ENCODE measurements at places on chromosomes 13 and 19. TPM values are rescaled to one million over a fixed set of nuclear protein-coding genes. Genes with fewer than 3 reads are reported as not detected.

GRCh38 chr13:109704771-109705635, 81.4 kb downstream of the IRS2 start:
- H3K4me1 ChIP-seq, result peaks cover 33% of the 10 kb centered on the region
- H3K27ac ChIP-seq, result no peak overlapping the region
- H3K36me3 ChIP-seq, result no peaks in the 10 kb centered on the region
- H3K27me3 ChIP-seq, result no peaks in the 10 kb centered on the region
- H3K4me3 ChIP-seq, result no peak overlapping the region

GRCh38 chr13:72586518-72586917, 140.9 kb downstream of the MZT1 start:
- H3K4me3 ChIP-seq, result no peak overlapping the region
- H3K27ac ChIP-seq, result no peak overlapping the region
- H3K36me3 ChIP-seq, result no peaks in the 10 kb centered on the region
- no peak for DNase-seq

GRCh38 chr19:21383980-21384582, 12.9 kb upstream of the ZNF493 start:
- H3K4me1 ChIP-seq, result no peaks in the 10 kb centered on the region
- no peak overlapping the region for H3K27ac ChIP-seq
- no peaks in the 10 kb centered on the region for H3K27me3 ChIP-seq
- no peak overlapping the region for H3K4me3 ChIP-seq

GRCh38 chr19:11970174-11970573, 5.3 kb downstream of the ZNF763 start:
- no peaks in the 10 kb centered on the region for H3K4me1 ChIP-seq
- H3K27ac ChIP-seq, result no peak overlapping the region
- no peaks in the 10 kb centered on the region for H3K36me3 ChIP-seq
- DNase-seq, result no peak
- H3K4me3 ChIP-seq, result no peak overlapping the region
- H3K27me3 ChIP-seq, result no peaks in the 10 kb centered on the region

GRCh38 chr13:94674609-94675348, 37.6 kb downstream of the SOX21 start:
- H3K27me3 ChIP-seq, result peaks cover 9% of the 10 kb centered on the region
- H3K27ac ChIP-seq, result no peak overlapping the region
- DNase-seq, result peak; percentile 67
- H3K36me3 ChIP-seq, result no peaks in the 10 kb centered on the region

GRCh38 chr19:28247243-28247642, 965.7 kb downstream of the UQCRFS1 start:
- H3K27me3 ChIP-seq, result no peaks in the 10 kb centered on the region
- no peak overlapping the region for H3K4me3 ChIP-seq
- H3K27ac ChIP-seq, result no peak overlapping the region
- H3K36me3 ChIP-seq, result no peaks in the 10 kb centered on the region
- no peaks in the 10 kb centered on the region for H3K4me1 ChIP-seq

- H3K27ac ChIP-seq, result peak overlapping the region; percentile 61
- peak; percentile 74 for DNase-seq
Measured at GRCh38 chr19:14089662-14090508, 666 bp downstream of the SAMD1 start.

- no peak within 1 kb of the TSS for H3K27ac ChIP-seq
- no peaks in the 10 kb centered on the region for H3K4me1 ChIP-seq
- DNase-seq, result no peak
- H3K27me3 ChIP-seq, result no peaks in the 10 kb centered on the region
- peaks cover 37% of the 10 kb centered on the region for H3K36me3 ChIP-seq
Measured at GRCh38 chr19:2249010-2249866, at the start of gene AMH. Gene AMH (plus strand): TSS chr19:2249323. CDS start chr19:2249333, 10 bp downstream.

DNA sequence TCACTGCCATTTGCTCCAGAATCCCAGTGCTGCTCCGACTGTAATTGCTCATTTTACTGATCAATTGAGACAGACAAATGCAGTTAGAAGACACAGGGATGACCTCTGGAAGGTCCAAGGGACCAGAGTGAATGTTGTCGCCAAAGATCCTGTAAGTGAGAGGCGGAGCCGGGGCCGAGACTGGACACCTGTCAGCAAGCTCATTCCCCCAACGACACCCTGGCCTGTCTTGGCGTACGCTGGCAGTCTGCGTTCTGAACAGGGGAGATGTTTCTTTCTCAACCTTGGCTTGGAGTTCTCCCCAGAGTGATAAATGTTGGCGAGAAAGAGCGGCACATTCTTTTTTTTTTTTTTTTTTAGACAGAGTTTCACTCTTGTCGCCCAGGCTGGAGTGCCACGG, 24.2 kb downstream of the GADD45B start:
- H3K4me3 ChIP-seq, result no peak overlapping the region
- H3K27me3 ChIP-seq, result no peaks in the 10 kb centered on the region
- H3K36me3 ChIP-seq, result no peaks in the 10 kb centered on the region
- H3K4me1 ChIP-seq, result peaks cover 5% of the 10 kb centered on the region

DNA sequence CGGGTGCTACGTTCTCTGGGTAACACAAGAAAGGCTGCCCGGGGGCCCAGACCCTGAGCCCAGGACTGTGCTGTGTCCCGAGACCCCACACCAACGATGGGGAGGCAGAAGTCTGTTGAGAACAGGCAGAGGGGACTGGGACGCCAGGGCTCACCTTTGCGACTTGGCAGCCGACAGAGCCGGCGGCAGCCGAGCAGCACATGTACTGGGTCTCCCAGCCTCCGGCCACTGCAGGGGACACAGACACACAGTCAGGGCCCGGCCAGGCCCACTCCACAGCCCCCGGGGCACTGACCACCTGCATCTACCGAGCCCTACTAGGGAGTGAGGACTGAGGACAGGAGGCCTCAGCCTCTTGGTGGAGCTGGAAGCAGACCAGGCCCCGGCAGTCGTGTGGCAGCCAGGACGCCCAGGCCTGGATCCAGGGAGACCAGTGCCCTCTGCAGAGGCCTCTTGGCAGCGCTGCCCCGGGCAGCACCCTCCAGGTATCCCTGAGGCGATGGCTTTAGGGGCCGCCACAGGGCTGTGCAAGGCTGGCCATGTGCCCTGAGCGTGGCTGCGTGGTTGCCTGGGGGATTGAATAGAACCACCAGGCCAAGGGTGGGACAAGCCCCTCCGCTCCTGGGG, 5.6 kb upstream of the ATP8B3 start:
- DNase-seq, result no peak
- no peak overlapping the region for H3K27ac ChIP-seq
- peaks cover 55% of the 10 kb centered on the region for H3K36me3 ChIP-seq

DNA sequence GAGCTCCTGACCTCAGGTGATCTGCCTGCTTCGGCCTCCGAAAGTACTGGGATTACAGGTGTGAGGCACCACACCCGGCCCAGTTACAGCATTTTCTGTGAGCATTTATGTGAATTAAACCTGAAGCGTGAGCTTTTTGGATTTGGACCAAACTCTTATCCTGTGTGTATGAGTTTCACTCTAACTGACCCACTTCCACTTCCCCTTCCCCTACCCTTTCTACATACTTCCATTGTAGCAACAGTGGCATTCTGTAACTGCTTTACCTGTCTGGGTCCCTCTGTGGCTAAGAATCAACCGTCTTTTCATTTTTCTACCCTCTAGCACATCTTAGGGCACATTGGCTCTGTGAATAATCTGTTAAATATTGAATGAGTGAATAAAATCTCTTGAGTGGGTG, 16.2 kb downstream of the FRY start:
- no peak overlapping the region for H3K4me3 ChIP-seq
- no peak overlapping the region for H3K27ac ChIP-seq
- H3K27me3 ChIP-seq, result no peaks in the 10 kb centered on the region

- H3K4me3 ChIP-seq, result no peak overlapping the region
- H3K27me3 ChIP-seq, result peaks cover 15% of the 10 kb centered on the region
- no peaks in the 10 kb centered on the region for H3K36me3 ChIP-seq
- no peaks in the 10 kb centered on the region for H3K4me1 ChIP-seq
- no peak overlapping the region for H3K27ac ChIP-seq
- DNase-seq, result no peak
Measured at GRCh38 chr13:51997186-51997585, 14.1 kb downstream of the ATP7B start.

Gene TBCB
- 156 TPM for total RNA-seq

Gene FSTL3
- total RNA-seq, result 5.9 TPM

DNA sequence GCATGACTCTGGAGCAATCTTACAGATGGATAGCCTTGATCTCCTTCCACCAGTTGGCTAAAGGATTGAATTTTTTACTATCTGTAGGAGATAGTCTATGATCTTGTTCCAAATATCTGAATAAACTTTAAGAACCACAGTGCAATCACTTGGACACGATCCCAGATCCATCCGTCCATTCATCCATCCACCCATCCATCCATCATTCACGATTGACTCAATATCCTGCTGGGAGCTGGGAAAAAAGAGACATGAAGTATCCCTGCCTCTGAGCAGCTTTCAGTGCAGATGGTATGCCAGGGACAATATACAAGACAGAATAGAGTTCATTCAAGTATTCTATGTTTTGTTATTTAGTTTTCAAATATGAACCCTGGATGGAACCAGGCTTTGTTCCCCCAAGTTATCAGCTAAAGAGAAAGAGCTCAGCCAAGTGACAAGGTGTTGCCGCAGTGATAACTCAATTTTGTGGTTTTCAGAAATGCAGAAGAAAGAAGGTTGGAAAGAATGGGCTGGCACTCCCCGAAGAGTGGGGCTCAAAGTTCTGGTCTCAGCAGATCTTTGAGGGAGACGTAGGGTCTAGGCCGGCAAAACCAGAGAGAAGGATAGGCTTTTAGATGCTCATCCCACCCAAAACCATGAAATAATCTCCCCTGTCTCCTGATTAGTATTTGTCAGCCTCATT, 66.3 kb downstream of the IRS2 start:
- H3K4me1 ChIP-seq, result peaks cover 13% of the 10 kb centered on the region
- no peak overlapping the region for H3K4me3 ChIP-seq
- H3K27ac ChIP-seq, result no peak overlapping the region
- no peak for DNase-seq

Gene KASH5
- total RNA-seq, result 0.37 TPM

DNA sequence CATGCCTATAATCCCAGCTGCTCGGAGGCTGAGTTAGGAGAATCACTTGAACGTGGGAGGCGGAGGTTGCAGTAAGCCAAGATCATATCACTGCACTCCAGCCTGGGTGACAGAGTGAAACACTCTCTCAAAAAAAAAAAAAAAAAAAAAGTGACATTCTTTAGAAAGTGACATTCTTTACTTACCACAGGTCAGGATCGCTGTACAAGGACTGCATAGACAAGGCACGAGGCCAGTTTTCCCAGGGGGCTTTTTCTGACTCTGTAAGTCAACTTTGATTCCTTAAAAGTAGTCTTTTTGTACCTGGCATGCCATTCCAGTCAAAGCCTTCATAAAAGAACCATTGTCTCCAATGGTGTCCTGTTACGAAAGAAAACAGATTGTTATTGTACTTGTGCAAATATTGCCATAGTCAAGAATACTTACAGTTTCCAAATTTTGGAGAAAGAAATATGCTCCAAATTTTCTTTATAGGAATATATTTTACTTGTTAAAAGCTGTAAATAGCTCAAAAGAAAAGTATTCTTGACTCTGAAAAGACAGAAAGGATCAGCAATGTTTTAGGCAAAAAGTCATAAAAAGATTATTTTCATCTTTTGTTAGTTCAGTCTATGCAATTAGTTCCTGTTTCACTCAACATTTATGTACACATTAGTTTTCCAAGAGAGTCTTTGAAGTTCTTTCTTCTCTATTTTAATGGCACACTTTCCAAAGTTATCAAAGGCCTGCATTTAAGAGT, 39.3 kb downstream of the CEACAM1 start:
- no peaks in the 10 kb centered on the region for H3K36me3 ChIP-seq
- no peak for DNase-seq
- no peaks in the 10 kb centered on the region for H3K4me1 ChIP-seq
- H3K4me3 ChIP-seq, result no peak overlapping the region
- H3K27ac ChIP-seq, result no peak overlapping the region

DNA sequence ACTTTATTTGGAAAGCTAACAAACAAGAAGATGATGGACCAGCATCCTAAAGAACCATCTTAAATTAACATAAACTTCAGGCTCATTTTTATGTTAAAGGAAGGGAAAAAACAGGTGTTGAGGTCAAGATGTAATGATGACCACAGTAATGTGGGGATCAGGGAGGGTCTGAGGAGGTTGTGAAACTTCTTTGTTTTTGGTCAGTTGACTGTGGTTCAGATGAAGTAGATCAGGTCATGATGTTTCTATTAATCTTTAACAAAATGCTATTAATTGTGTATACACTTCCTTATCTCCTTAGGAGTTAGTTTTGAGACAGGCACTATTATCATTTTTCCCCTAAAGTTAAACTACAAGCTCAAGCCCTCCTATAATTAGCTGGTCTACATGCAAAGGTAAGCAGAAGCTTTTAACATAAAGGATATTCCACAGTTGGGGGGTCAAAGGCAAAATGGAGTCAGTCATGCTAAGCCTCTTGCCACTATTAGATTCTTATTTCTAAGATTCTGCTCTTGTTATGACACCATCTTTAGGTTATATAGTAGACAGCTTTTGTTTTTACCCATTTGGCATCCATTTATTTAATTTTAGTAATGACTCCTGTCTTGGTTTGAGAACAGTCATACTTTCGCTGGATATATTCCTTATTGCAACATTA, 800.1 kb upstream of the PCDH9 start:
- no peaks in the 10 kb centered on the region for H3K27me3 ChIP-seq
- no peak for DNase-seq
- no peaks in the 10 kb centered on the region for H3K4me1 ChIP-seq

Gene METTL21C
- not detected for total RNA-seq

DNA sequence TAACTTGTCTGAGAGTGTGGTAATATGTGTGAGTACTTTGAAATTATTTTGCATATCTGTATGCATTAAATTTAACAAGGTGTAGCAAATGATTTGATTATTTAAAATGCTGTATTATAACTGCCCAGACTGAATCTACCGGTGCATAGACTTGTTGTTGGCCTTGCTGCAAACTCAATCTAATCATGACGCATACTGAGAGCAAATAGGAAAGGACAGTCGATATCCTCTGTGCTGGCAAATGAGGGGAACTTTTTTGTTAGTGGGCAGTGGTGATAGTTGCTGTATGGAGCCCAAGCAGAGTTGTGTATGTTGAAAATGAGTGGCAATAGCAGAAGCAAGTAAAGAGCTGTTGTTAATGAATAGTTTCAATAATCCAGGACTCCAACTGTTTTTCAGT, 127.4 kb downstream of the LMO7 start:
- H3K4me3 ChIP-seq, result no peak overlapping the region
- peaks cover 28% of the 10 kb centered on the region for H3K4me1 ChIP-seq
- H3K36me3 ChIP-seq, result no peaks in the 10 kb centered on the region
- H3K27ac ChIP-seq, result no peak overlapping the region
- no peak for DNase-seq
- H3K27me3 ChIP-seq, result no peaks in the 10 kb centered on the region

Gene CYP4F2
- not detected for total RNA-seq

GRCh38 chr19:6509118-6509971, 7.2 kb upstream of the TUBB4A start:
- H3K4me1 ChIP-seq, result no peaks in the 10 kb centered on the region
- no peak overlapping the region for H3K4me3 ChIP-seq
- H3K36me3 ChIP-seq, result no peaks in the 10 kb centered on the region
- DNase-seq, result no peak
